Activated naive CD8-positive, alpha-beta T cell treated with anti-CD3 and anti-CD28 coated beads, Interleukin-2, amount 10 ng/mL, durations not matched to agents 7 days and 5 days (primary cell): ENCODE measurements at places on chromosomes 1 and 21. TPM values are rescaled to one million over a fixed set of nuclear protein-coding genes. Genes with fewer than 3 reads are reported as not detected.

DNA sequence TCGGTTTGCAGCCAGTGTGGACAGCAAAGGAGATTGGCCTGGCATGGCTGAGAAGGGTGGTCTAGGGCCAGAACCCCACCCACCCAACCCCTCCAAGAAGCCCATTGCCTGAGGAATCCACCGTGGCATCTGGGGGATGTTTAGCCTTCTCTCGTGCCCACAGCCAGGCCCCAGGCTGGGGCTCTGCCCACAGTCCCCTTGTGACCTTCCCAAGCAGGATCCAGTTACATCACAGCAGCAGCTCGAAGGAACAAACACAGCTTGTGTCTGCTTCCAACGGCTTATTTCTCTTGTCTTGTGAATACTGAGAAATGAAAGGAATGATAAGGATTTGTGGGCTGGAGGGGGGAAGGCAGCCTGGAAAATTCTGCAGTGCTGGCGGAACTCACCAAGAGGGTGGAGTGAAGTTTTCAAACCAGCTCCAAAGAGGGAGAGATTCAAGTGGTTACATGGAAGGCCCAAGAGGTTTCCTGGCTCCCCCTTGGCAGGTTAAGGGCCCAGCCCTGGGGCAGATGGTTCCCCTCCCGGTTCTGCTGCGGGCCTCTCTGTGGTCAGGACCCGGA is 61.6 kb downstream of the DHRS3 start:
- H3K4me3 ChIP-seq = no peak overlapping the region
- H3K27me3 ChIP-seq = no peaks in the 10 kb centered on the region
- H3K27ac ChIP-seq = no peak overlapping the region
- peaks cover 3% of the 10 kb centered on the region for H3K4me1 ChIP-seq
- DNase-seq = no peak

- peaks cover 36% of the 10 kb centered on the region for H3K36me3 ChIP-seq
- DNase-seq = no peak
- peaks cover 36% of the 10 kb centered on the region for H3K4me1 ChIP-seq
- no peak overlapping the region for H3K27ac ChIP-seq
- H3K4me3 ChIP-seq = no peak overlapping the region
These were observed 4.1 kb downstream of the PABPC4 start for GRCh38 chr1:39572379-39573096.

GRCh38 chr1:201122321-201122957 is 4.5 kb downstream of the ASCL5 start:
- peaks cover 22% of the 10 kb centered on the region for H3K27me3 ChIP-seq
- H3K27ac ChIP-seq = no peak overlapping the region
- H3K4me3 ChIP-seq = no peak overlapping the region
- peaks cover 2% of the 10 kb centered on the region for H3K4me1 ChIP-seq
- DNase-seq = no peak

The LELP1 gene
- total RNA-seq = not detected

DNA sequence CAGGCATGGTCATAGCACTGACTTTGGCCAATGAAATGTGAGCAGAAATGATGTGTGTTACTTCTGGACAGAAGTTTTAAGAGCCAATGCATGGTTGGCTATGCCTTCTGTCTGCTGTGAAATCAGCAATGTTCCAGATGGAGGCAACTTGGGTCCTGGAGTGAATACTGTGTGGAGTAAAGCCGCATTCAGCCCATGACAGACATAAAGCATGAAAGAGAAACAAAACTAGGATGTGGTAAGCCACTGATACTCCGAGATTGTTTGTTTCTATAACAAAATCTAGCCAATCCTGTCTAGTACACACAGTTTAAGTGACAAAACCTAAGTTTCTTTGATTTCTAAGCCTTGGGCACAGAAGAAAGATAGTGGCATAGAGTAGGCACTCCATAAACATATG is 47.1 kb upstream of the ARHGAP29 start:
- H3K27ac ChIP-seq = no peak overlapping the region
- peaks cover 3% of the 10 kb centered on the region for H3K4me1 ChIP-seq
- no peak overlapping the region for H3K4me3 ChIP-seq
- no peak for DNase-seq
- peaks cover 36% of the 10 kb centered on the region for H3K27me3 ChIP-seq
